A549 (cell line): ENCODE measurements at places on chromosomes 3 and 15.

DNA sequence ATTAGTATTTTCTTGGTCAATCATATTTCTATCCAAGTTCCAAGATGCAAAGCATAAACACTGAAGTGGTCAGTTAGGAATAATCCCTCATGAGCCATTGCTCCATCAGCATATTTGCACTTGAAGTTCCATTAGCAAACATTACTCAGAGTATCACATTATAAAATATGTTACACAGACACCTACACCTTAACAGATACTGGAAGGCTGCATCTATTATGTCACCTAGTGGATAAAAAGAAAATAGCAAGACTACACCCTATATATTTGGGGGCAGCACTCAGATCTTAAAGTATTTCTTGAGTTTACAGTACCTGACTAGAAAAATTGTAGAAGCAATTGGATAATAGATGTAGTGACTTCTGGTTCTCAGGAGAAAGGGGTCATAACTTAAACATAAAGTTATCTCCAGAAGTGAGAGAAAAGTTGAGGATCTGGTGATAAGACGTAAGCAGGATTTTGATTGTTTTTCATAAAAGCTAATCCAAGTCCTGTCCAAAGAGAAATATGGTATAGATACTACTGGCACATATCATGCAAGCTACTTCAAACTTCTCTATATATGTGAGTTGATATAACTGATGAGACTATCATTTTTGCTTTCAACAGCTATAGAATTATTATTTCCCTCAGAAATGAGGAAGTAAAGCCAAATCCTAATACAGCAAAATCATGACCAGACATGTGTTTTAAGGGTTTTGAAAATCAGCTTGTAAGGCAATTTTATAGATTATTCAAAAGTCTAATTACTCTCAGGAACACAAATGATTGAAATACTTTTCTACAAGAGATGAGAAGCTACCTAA lies 422.2 kb downstream of the GBE1 start:
- DNase-seq = peak; percentile 24

- DNase-seq = peak; percentile 16
These were observed 84.3 kb upstream of the ABI3BP start for GRCh38 chr3:101077361-101078011.

DNA sequence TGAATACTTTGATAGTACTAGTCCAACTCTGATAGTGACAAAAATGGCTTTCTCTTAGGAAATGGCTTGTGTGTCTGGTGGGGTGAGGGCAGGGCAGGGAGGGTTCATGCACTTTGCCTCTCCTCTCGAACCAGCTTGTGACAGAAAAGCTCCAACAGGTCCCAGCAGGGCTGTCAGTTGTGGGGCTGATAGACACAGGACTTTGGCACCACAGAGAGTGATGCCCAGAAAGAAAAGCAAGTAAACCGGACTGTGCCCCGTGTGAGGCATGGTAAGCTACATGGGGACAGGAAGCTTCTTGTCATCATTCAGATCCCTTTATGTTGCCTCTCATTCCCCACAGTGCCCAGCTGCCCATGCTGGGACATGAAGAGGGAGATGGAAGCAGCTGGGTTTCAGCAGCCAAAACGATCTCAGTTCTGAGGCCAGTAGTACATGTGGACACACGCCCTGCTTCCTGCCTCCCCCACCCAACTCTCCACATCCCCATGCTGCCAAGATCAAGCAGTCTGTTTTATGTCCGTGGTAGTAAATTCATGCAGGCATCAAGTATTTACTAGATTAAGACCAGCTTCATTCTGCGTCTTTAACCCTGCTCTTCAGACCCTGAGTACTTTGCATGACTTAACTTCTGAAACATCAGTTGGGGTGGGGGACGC lies 29.7 kb upstream of the LIPC start:
- DNase-seq = no peak

DNA sequence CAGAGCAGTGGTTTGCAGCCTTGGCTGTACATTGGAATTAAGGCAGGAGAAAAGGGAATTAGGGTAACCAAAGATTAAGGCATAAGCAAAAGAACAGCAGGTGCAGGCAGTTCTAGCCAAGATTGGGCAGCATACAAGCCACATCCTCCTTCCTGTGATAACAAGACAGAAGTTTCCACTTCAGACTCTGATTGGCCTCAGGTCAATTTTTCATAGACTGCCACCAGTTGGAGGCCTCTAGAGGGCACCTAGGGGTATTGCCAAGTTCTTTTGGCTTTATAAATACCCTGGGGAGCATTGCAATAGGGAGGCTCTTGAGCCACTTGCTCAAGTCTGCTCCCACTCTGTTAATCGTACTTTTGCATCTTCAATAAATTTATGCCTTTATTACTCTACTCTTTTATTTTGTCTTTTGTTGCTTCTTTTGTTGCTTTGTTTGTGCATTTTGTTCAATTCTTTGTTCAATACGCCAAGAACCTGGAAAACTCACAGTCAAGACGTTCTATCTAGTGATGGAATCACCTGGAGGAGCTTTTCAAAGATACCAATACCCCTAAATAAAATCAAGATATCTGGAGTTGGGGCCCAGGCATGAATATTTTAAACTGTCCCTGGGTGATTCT lies 32.2 kb upstream of the FMN1 start:
- peak; percentile 86 for DNase-seq

DNA sequence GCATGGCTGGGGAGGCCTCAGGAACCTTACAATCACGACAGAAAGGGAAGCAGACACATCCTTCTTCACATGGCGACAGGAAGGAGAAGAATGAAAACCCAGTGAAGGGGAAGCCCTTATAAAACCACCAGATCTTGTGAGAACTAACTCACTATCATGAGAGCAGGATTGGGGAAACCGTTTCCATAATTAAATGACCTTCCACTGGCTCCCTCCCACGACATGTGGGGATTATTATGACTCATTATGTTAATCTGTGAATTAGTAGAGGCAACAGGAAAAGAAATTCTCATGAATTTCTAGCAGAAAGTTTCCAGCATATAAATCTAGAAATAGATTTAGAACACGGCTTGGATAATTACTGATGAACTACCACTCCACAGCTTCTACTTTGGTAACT lies 937.3 kb downstream of the ROBO1 start:
- DNase-seq = no peak

DNA sequence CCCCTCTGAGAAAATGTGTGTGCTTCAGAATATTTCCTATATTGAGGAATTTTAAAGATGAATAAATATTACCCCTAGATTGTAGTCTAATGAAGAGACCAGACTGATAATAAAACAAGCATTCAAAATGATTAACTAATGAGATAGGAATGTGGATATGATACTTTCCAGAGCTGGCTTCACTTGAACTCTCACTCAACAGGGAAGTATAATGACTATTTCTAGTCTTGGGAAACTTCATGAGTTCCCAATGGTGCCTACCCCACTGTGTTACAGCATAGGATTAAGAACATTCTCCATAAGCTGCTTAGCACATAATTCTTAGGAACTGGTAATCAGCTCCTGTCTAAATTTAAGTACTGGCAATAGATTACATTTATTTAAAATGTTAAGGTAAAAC lies 261.5 kb upstream of the ZNF385D start:
- DNase-seq = no peak

DNA sequence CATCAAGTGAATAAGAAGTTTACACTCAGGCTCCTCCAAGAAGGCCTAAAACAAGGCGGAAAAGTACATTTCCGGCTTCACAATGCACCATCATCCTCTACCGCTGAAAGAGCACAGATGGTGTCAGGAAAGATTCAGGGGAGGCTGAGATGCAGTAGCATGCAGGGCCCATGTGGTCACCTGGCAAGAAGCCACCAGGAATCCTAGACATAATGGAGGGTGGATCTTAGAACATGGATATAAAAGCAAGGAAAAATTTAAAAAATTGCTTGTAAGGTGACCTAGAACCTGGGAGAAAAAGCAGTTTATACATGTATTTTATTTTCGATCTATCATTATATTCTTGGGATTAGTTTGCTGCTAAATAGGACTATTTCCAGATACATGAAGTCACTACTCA lies 21.9 kb upstream of the OTOL1 start:
- DNase-seq = no peak

DNA sequence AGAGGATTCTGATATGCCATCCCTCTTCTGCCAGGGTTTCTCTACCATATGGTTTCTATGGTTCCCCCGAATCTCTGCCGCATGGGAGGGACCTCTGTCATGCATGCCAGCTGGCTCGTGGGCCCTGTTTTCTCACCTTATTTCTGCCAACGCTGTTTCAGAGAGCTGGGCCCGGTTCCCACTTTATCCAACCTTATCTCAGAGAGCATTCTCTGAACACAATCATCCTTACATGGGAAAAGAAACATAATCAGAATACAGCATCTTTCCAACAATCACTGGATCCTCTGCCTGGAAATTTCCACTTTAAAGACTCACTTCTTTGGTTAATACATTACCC lies 234.5 kb upstream of the ZBTB20 start:
- no peak for DNase-seq

GRCh38 chr3:12427551-12427950 lies 56.7 kb upstream of the TSEN2 start:
- DNase-seq = no peak

GRCh38 chr15:37744521-37744920 lies 189.9 kb upstream of the TMCO5A start:
- DNase-seq = no peak

- DNase-seq = no peak
These were observed 77.5 kb downstream of the RPLP1 start for GRCh38 chr15:69529961-69530633.

DNA sequence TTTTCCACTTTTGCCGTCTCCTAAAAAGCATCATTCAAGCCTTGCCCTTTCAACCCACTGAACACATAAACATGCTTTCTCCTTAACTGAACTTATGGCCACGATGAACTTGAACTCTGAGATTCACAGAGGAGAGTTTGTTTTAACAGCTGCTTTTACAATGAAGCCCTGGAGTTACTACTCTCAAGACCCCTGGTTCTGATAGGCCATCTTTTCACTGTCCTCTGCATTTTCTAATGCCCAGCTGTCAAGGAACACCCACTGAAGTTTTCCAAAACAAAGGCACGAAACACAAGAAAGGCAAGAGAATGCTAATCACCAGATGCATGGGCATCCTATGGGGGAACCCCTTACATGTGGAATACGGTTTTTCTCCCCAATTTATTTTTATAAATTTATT lies 100.8 kb downstream of the ADAMTS9 start:
- no peak for DNase-seq

- DNase-seq = no peak
These were observed 195.1 kb upstream of the CTDSPL start for GRCh38 chr3:37666618-37667017.

DNA sequence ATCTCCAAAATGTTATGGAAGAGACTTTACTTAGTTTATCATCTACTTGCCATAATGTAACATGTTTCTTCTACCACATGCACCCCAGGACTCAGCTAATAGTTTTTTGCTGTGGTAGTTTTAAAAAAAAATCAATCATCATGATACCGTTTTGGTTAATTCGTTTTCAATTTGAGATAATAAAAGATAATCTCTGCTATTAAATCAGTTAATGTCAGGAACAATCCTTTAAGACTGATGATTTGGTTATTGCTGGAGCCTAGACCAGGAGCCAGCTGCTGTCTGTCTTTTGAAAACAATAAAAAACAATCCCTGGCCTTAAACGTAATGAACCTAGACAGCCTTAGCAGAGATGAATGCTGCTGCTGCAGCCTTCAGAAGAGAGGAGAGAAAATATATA lies 403.7 kb downstream of the OXSM start:
- DNase-seq = no peak

- peak; percentile 63 for DNase-seq
These were observed 22.4 kb upstream of the CELF6 start for GRCh38 chr15:72342385-72342784.

DNA sequence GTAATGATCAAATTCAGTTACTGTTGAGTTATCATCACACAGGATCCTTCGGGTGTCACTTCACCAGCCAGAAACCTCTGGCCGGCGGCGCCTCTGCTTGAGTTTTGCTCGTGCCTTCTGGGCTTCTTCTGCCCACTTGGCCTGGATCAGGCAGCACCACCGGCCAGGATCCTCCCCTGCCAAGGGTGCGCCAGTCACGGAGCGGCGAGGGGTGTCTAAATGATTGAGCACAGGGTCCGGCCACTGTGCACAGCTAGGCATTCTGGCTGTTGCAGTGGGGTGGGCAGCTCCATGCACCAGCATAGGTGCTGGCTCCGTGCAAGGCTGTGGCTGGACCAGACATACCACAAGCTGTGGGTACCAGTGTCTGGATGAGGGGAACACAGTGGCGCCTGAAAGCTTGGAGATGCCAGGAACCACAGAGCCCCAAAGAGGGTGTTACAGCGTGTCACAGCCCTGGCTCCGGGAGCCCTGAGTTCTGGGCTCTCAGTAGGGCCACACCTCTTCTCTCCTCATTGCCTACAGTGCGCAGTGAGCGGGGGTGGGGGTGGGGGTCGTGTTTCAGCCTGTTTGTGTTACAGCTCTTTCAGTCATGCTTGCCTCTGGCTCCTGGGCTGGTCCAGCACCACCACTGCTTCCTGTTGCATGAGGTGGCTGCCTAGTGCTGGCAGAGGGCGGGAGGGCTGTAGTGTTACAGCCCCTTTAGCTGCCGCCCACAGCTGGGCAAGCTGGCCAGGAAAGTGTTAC lies 169.4 kb downstream of the FNDC3B start:
- no peak for DNase-seq

- no peak for DNase-seq
These were observed 41.3 kb upstream of the SLC22A13 start for GRCh38 chr3:38224357-38224756.

DNA sequence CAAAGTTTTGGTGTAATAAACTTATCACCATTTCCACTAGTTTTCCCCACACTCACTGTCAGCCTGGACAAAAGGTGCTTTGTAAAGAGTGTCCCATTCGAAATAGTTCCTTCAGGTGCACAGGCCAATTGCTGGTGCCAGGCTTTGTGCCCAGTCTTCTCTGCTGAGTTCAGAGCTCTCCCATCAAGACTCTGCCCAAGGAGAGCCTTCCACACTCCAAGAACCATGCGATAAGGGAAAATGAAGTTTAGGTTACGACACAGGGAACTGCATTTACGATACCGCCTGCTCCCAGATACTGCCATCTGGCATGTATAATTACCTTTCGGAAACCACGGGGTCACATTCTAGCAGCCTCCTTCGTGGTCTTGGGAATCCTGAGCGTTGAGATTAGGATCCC lies 379.6 kb downstream of the MECOM start:
- no peak for DNase-seq

DNA sequence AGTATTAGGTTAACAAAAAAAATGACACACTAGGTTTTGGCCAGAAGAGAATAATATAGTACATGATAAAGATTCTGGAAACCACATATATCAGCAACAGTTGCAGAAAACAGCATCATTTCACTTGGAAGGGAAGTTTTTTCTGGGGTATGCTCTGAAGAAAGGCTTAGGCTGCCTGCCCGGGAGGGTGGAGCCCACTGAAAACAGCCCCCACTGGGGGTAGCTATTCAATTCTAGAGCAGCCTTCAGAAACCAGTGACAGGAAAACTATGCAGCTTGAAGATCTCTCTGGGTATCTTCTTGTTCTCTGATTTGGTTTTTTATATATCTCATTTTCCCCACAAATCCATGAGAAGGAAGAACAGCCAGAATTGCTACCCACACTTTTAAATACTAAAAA lies 43.2 kb downstream of the ZMAT3 start:
- no peak for DNase-seq

GRCh38 chr15:84883466-84883865 lies 996 bp upstream of the SLC28A1 start:
- no peak for DNase-seq

- peak; percentile 69 for DNase-seq
These were observed 53.6 kb downstream of the PAK2 start for GRCh38 chr3:196793246-196793645.

GRCh38 chr3:159785273-159785708 lies 203.3 kb upstream of the IL12A start:
- DNase-seq = no peak

- DNase-seq = no peak
These were observed 120.4 kb downstream of the ZIC1 start for GRCh38 chr3:147529551-147529950.

GRCh38 chr15:83199288-83199687 lies 8.3 kb downstream of the HDGFL3 start:
- no peak for DNase-seq
